BE2C (cell line): ENCODE measurements at places on chromosomes 7 and 10.
A peak's percentile ranks its signal among the peaks of the same experiment; 100 is the strongest.

GRCh38 chr10:72429931-72430330 lies 75.2 kb upstream of the DNAJB12 start:
- DNase-seq, result no peak

- no peak for DNase-seq
These were observed 55.9 kb upstream of the KIAA1217 start for GRCh38 chr10:24153031-24153430.

GRCh38 chr10:21749788-21750187 lies 215.8 kb downstream of the MLLT10 start:
- no peak for DNase-seq

DNA sequence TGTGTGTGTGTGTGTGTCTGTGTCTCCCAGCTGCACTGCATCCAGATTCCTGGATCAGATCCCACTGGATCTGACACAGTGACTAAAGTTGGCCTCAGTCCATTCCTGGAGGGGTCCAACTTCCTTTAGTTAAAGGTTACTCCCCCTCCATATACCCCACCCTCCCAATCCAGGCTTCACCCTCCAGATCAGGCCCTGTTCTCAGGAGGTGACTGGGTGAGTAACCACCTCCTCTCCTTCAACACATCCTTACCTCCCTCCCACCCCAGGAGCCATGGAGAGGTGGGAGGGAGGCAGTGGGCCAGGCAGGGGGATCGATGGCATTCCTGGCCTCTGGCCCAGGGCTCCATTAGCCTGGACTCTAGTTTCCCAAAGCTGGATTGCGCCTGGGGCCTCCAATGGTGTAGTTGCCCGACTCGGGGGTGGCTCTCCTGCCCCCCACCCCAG lies 11.3 kb downstream of the KCNIP2 start:
- DNase-seq, result peak; percentile 42

- no peak for DNase-seq
These were observed 20.0 kb downstream of the PDSS1 start for GRCh38 chr10:26717476-26717875.

GRCh38 chr10:92231196-92231595 lies 59.7 kb downstream of the CPEB3 start:
- no peak for DNase-seq

DNA sequence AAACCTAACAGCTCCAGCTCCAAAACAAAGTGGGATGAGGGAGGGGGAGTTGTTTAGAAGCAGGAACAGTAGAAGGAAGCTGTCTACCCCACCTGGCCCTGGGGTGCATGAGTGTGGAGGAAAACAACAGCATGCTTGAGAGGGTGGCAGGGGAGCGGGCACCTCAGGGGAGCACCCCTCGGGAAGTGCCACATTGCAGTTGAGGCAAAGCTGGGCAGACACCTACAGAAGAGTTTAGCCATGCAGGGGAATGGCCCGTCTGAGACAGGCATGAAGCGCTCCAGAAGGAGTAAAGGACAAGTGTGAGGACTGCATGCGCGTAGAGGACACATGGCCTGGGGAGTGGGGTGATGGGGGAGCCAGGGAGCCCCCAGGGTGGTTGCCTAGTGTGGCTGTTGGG lies 18.1 kb downstream of the CHAT start:
- DNase-seq, result no peak

DNA sequence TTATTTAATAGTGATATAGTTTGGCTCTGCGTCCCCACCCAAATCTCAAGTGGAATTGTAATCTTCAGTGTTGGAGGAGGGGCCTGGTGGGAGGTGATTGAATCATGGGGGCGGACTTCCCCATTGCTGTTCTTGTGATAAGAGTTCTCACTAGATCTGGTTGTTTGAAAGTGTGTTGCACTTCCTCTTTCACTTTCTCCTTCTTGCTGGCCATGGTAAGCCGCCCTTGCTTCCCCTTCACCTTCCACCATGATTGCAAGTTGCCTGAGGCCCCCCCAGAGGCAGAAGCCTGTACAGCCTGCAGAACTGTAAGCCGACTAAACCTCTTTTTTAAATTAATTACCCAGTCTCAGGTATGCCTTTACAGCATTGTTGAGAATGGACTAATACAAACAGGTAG lies 101.4 kb downstream of the MTPAP start:
- no peak for DNase-seq

DNA sequence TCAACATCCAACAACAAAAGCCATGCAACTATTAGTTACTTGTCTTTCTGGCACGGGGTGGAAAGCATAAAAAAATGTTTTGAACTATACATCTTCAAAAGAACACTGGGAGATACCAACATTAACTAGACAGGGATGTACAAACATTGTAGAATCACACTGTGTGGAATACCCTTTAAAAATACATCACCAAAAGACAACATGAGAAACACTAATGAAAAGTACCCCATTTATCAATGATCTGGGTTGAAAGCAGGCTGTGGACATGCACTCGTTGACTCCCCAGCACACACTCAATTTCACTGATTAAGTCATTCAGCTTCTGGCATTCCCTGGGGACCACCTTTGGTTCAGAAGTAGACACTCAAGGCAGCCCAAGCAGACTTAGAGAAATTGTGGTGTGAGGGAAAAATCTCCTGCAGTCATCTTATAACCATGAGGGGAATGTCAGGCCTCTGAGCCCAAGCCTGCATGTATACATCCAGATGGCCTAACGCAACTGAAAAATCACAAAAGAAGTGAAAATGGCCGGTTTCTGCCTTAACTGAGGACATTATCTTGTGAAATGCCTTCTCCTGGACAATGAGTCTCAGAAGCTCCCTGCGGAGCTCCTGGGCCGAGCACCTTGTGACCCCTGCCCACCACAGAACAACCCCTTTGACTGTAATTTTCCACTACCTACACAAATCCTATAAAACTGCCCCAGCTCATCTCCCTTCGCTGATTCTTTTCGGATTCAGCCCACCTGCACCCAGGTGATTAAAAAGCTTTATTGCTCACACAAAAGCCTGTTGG lies 53.0 kb downstream of the CACUL1 start:
- peak; percentile 43 for DNase-seq

GRCh38 chr7:963236-964078 lies 9.0 kb upstream of the ADAP1 start:
- DNase-seq, result peak; percentile 18

DNA sequence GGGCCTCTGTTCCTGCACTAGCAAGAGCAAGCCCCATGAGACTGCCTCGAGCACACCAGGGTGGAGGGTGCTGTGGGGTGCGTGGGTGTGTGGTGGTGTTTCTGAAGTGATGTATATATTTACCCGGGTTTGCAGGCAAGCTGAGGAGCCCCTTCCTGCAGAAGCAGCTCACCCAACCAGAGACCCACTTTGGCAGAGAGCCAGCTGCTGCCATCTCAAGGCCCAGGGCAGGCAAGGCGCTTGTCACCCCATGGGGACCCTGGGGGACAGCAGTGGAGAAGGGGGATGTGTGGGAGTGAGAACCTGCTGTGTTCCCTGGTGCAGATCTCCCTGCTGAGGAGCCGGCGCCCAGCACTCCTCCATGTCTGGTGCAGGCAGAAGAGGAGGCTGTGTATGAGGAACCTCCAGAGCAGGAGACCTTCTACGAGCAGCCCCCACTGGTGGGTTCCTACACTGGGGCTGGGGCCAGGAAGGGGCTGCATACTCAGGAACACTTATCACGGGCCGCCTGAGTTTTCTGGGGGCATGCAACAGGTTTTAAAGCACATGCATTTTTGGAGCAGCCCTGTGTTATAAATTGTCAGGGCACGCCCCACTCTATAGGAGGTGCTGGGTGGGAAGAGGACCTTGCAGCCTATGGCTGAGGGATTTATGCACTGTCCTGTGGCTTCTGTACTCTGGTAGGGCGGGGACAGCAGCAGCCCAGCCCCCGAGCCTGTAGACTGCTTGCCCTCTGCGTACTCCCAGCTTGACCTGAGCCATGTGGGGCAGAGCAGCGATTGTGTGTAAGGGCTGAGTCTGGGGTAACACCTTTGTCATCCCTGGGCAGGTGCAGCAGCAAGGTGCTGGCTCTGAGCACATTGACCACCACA lies 5.9 kb downstream of the PGAM2 start:
- DNase-seq, result peak; percentile 18

DNA sequence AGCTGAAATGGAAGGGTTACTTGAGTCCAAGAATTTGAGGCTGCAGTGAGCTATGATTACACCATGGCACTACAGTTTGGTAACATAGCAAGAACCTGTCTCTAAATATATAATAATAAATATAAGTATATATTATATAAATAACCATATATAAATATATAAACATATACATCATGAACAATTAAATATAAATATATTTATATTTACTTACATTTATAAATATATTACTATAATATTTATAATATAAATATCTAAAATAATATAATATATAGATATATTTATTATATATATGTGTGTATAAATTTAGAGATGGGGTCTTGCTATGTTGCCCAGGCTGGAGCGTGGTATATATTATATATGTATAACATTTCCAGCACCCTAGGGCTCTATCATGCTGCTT lies 42.4 kb upstream of the LYZL1 start:
- DNase-seq, result no peak

GRCh38 chr10:70233109-70233938 lies at the start of gene PPA1:
Gene PPA1 (minus strand): TSS chr10:70233429. CDS start chr10:70233327, 102 bp downstream.
- DNase-seq, result peak; percentile 99

DNA sequence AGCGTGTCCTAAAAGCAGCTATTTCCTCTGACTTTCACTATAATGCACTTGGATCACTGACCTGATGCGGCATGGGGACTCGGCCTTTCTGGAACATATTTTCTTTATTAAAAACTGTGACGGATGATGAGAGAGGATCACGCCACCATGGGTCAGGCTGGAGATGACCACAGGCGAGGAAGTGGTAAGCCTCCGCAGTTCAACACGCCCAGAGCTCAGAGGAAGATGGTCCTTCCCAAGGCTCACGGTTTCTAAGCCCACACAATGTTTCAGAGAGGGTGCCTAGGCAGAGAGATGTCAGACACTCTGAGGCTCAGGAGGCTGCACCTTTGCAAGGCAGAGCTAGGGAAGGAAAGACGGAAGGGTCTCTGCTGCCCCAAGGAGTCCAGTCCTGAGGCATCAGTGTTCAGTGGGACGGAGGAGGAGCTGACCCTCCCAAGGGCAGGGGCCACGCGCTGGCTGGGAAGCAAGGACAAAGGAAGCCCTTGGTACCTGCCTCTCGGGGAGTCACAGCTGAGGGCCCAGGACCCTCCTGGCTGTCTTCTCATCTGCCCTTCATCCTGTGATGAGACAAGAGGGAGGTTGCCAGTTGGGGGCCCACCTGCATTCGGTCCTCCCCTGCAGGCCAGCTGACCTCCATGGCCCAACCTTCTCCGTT lies 9.5 kb downstream of the CHST15 start:
- no peak for DNase-seq
